Activated CD8-positive, alpha-beta T cell treated with anti-CD3 and anti-CD28 coated beads for 36 hours (primary cell): ENCODE measurements at places on chromosomes 1 and 21. TPM values are rescaled to one million over a fixed set of nuclear protein-coding genes. Genes with fewer than 3 reads are reported as not detected.

DNA sequence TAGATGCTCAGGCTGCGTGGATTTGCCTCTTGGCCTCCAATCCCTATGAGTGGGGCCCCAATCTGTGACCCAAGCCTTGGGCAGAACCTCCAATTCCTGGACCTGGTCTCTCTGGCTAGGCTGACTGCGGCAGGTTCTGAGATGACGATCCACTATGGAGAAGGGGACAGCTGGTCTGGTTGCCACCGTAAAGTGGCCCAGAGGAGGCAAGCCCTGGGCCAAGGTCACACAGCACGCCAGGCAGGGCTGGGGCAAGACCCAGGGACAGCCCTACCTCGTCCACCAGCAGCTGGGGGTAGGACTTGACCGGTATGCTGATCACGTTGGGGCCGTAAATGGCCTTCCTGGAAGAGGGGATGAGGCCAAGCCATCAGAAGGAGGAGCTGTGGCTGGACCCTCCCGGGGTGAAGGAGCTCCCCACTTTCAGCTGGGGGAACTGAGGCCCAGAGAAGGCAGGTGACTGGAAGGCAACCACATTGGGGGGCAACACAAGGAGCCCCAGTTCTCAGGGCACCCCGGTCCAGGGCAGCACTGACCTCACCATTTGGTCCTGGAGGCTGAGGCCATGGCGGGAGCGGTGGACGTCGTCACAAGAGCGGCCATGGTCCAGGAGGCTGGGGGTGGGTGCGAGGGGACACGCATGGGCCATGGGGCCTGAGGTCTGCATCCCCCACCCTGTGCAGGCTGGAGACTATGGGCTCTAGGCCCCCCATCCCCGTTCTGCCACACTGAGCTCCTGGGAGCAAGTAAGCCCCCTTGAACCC, 9.8 kb downstream of the ATP13A2 start:
- no peak overlapping the region for H3K27ac ChIP-seq
- H3K36me3 ChIP-seq, result peaks cover 14% of the 10 kb centered on the region
- no peak overlapping the region for H3K4me3 ChIP-seq

DNA sequence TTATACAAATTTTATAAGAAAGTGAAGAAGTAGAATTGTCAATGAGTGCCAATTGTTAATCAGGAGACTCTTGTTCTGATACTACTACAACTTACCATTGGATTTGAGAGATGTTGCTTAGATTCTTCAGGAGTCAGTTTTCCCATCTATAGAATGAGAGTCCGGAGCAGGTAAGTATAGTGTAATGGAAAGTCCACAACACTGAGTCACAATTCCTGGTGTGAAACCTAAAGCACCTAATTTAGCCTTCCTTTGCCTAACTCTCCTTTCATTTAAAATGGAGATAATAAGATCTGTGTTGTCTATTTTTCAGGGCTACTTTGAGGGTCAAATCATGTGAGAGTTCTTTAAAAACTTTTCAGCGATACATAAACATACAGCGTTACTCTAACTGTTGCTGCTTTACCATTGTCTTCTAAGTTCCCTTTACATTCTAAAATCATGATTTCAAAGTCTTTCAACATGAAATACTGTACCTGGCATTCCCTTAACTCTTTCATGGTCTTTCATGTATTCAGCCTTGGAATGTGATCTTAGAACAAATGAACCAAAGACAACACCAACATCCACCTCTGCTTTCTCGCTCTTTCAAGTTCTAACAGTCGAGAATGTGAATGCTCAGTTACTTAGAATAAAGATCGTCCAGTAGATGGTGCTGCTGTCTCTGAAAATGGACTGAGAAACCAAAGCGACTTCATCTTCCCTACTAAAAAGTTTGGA, 90.9 kb downstream of the SLC30A10 start:
- DNase-seq, result peak; percentile 2
- peaks cover 15% of the 10 kb centered on the region for H3K27me3 ChIP-seq

The BMP8B gene
- 0.51 TPM for total RNA-seq

GRCh38 chr1:228799924-228800323, 64.6 kb downstream of the RHOU start:
- H3K27me3 ChIP-seq, result no peaks in the 10 kb centered on the region
- H3K4me1 ChIP-seq, result peaks cover 27% of the 10 kb centered on the region
- no peak overlapping the region for H3K4me3 ChIP-seq
- no peak overlapping the region for H3K27ac ChIP-seq

GRCh38 chr1:116982319-116983004, 19.1 kb upstream of the CD101 start:
- H3K4me3 ChIP-seq, result no peak overlapping the region
- no peak for DNase-seq
- peaks cover 24% of the 10 kb centered on the region for H3K4me1 ChIP-seq
- no peaks in the 10 kb centered on the region for H3K27me3 ChIP-seq
- no peak overlapping the region for H3K27ac ChIP-seq

The SLC19A2 gene
- 6.4 TPM for total RNA-seq
